ENCODE measurements at places on chromosomes 5 and 9.

DNA sequence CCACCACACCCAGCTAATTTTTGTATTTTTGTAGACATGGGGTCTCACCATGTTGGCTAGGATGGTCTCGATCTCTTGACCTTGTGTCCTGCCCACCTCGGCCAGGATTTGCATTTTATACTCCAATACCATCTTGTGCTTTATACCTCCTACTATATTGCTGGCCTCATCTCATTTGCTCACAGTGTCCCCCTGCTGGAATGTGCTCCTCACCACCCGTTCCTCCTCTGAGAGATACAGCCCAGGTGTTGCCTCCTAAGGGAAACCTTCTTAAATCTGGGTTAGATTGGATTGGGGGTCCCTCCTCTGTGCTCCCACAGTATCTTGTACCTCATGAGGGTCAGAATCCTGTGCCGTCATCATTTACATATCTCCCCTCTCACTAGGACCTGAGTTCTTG lies 131.7 kb downstream of the PAPPA start:
- DNase-seq: no peak

DNA sequence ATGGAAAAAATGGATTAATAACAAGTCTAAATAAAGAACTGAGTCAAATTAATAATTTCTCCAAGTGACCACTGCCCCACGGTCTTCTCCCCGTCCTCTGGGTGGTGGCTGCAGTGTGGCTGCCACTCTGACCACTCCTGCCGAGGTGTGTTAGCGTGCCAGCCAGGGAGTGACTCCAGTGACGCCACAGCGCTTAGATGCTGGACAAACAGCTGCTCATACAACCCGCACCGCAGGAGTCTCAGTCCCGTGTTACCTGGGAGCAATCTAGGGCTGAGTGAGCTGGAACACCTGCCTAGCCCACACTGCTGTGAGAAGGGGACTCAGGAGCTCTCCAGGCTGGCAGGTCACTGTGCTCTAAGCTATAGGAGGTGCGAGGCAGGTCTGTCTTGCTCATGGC lies 10.2 kb downstream of the MAPK9 start:
- DNase-seq: no peak

DNA sequence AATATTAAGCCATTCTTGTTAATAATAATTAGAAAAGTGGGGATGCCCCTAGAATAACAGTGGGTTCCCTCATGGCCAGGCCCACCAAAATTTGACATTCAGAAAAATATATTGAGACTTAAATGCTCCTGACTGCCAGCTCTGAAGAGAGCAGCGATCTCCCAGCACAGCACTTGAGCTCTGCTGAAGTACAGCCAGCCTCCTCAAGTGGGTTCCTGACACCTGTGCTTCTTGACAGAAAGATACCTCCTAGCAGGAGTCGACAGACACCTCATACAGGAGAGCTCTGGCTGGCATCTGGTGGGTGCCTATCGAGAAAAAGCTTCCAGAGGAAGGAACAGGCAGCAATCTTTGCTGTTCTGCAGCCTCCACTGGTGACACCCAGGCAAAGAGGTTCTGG lies 261.5 kb downstream of the DTWD2 start:
- DNase-seq: no peak

DNA sequence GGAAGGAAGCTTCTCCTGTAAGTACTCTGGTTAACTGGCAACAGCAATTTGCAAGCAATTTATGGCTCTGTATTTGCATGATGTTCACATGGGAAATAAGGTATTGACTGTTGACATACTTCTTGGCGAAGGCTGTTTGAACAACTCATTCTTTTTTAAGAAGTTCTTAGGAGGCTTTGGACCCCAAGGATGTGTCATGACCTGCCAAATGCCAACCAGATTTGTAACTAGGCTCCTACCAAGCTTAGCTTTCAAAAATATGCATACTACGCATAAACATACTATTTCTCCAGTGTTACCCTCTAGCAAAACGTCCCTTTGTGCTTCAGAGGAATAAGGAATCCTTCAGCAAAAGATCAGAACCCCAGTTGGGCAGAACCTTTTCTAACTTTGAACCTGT lies 165.2 kb upstream of the MSX2 start:
- no peak for DNase-seq

- no peak for DNase-seq
These were observed 139.5 kb upstream of the RASGRF2 start for GRCh38 chr5:80820685-80821084.

Measured in CD4-positive, alpha-beta T cell treated with Interleukin-4 for 4 hours (primary cell).